ENCODE measurements at places on chromosomes 6 and 20. TPM values are rescaled to one million over a fixed set of nuclear protein-coding genes. Genes with fewer than 3 reads are reported as not detected.

Gene PFDN4
- polyA plus RNA-seq: 64.9 TPM

Gene MUC21
- not detected for polyA plus RNA-seq

Gene FAM120B
- 35.7 TPM for polyA plus RNA-seq

Gene MRPL2
- polyA plus RNA-seq: 38.4 TPM

Gene SOBP
- 13.0 TPM for polyA plus RNA-seq

Gene TMEM14A
- polyA plus RNA-seq: 52.4 TPM

Gene BNIP5
- 0.19 TPM for polyA plus RNA-seq

Gene SLC17A4
- 1.8 TPM for polyA plus RNA-seq

Gene FAM83B
- 8.6 TPM for polyA plus RNA-seq

Gene RIPPLY2
- polyA plus RNA-seq: not detected

Gene OR2H1
- not detected for polyA plus RNA-seq

Gene GTSF1L
- not detected for polyA plus RNA-seq

Gene PDCD2
- 63.7 TPM for polyA plus RNA-seq

Gene PBOV1
- polyA plus RNA-seq: 0.08 TPM

Gene AIG1
- 107 TPM for polyA plus RNA-seq

Gene FAM184A
- polyA plus RNA-seq: 11.3 TPM

Gene LY6G5B
- 16.6 TPM for polyA plus RNA-seq

Gene SPDEF
- polyA plus RNA-seq: not detected

Gene KCNK16
- polyA plus RNA-seq: not detected

Gene PRSS16
- polyA plus RNA-seq: 0.36 TPM

Gene SIRPB1
- 3.6 TPM for polyA plus RNA-seq

Gene PIGT
- polyA plus RNA-seq: 99.7 TPM

Gene EPPIN
- 0.50 TPM for polyA plus RNA-seq

Gene BPIFB2
- polyA plus RNA-seq: not detected

Gene FNDC11
- polyA plus RNA-seq: 1.2 TPM

Gene GSTA3
- polyA plus RNA-seq: not detected

Gene SLC35D3
- polyA plus RNA-seq: 0.11 TPM

Gene CEP250
- polyA plus RNA-seq: 53.2 TPM

Gene POU3F2
- polyA plus RNA-seq: 0.04 TPM

Gene BPIFB4
- polyA plus RNA-seq: not detected

Gene SALL4
- 4.6 TPM for polyA plus RNA-seq

Gene CRISP2
- polyA plus RNA-seq: 0.14 TPM

Gene MTO1
- 35.1 TPM for polyA plus RNA-seq

Gene PNPLA1
- polyA plus RNA-seq: 2.1 TPM

Gene KIF25
- 0.79 TPM for polyA plus RNA-seq

Gene CST2
- not detected for polyA plus RNA-seq

Gene LAMA4
- 107 TPM for polyA plus RNA-seq

Gene TOX2
- polyA plus RNA-seq: 3.9 TPM

Gene KCNK5
- polyA plus RNA-seq: 11.5 TPM

Gene GPLD1
- 4.4 TPM for polyA plus RNA-seq

Gene PPP1R3G
- 2.3 TPM for polyA plus RNA-seq

Gene NDRG3
- polyA plus RNA-seq: 32.5 TPM

Gene RGS17
- polyA plus RNA-seq: 2.3 TPM

Gene OR2J1
- not detected for polyA plus RNA-seq

Gene COL9A3
- 17.5 TPM for polyA plus RNA-seq

Gene TRAPPC3L
- 0.60 TPM for polyA plus RNA-seq

Gene IL17F
- not detected for polyA plus RNA-seq

Gene PRDM1
- polyA plus RNA-seq: 2.5 TPM

Gene ETV7
- 0.36 TPM for polyA plus RNA-seq

Gene ACTL10
- 0.26 TPM for polyA plus RNA-seq

Gene TP53TG5
- 1.8 TPM for polyA plus RNA-seq

Gene HLA-DRA
- polyA plus RNA-seq: 60.0 TPM

Gene TXLNB
- 1.7 TPM for polyA plus RNA-seq

Gene NOTCH4
- 15.5 TPM for polyA plus RNA-seq

Gene SLC17A2
- polyA plus RNA-seq: 0.30 TPM

Gene CAGE1
- polyA plus RNA-seq: not detected
